ENCODE measurements at places on chromosomes 3 and 15. TPM values are rescaled to one million over a fixed set of nuclear protein-coding genes. Genes with fewer than 3 reads are reported as not detected.

GRCh38 chr3:65978116-65978515, 60.6 kb downstream of the MAGI1 start:
- no peak for DNase-seq

UPK1B gene
- total RNA-seq, result 0.33 TPM

PHLDB2 gene
- 39.6 TPM for total RNA-seq

HYKK gene
- total RNA-seq, result 2.9 TPM

GRCh38 chr3:64651303-64651702, 36.5 kb downstream of the ADAMTS9 start:
- DNase-seq, result no peak

TNNC1 gene
- 4.2 TPM for total RNA-seq

DNA sequence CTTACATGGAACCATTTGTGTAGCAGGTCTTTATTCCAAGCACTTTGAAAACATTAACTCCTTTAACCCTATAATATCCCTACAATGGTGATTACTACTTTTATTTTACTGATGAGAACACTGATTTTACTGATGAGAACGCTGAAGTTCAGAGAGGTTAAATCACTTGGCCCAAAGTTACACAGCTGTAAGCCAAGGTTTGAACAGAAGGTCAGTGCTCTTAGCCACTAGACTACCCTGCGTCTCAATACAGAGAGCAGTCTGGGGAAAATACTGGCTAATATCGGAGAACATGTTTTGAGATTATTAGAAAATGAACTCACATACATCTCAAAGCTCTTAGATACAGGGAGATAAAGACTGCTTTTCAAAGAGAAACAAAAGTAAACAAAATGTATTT, 827.2 kb downstream of the FHIT start:
- DNase-seq, result no peak

- DNase-seq, result no peak
Measured at GRCh38 chr15:97730315-97730714, 230.2 kb upstream of the ARRDC4 start.

SLC9C1 gene
- 0.41 TPM for total RNA-seq

DNA sequence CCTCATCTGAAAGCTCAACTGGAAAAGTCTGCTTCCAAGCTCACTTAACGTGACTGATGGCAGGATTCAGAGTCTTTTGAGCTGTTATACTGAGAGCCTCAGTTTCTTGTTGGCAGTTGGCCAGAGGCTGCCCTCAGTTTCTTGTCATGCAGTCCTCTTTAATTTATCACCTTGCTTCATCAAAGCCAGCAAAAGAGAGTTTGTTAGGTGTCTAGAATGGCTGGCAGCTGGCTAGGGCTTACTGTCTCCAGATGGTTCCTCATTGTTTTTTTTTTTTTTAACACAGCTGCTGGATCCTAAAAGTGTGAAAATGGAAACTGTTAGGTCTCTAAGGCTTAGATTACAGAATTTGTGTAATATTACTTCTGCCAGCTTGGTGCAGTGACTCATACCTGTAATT, 310.6 kb downstream of the PDCD6IP start:
- DNase-seq, result no peak

DNA sequence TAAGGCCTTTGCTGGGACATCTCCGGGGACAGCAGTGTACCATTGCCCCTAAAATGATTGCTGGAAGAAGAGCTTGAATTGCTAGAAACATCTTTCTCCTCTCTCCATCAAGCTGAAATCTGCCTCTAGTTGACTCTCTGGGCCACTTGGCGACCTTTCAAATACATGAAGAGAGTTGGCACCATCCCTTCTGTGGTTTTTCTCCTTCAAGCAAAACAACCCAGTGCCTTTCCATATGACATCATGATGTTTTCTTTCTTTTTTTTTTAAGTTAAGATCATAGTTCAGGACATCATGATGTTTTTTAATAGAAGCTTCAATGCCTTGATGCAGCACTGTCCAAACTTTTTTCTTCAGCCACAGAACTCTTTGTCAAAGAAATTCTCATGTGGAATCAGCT, 144.0 kb upstream of the PTPRG start:
- no peak for DNase-seq

DNA sequence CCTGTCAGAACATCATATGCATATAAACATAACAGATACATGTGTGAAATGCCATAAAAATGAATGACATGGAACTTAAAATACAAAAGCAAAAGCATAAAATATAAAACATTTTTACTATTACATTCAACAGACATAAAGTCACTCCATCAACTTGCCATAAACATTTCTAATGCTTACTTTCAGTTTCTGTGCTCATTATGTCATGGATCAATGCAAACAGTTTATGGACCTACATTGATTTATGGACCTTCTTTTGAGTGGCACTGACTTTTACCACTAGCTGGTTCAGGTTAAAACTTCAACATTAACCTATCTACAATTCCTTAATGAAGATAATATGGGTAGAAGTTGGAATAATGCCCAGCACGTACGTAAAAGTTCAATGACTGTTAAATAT, 577.4 kb upstream of the LMCD1 start:
- no peak for DNase-seq

VWA5B2 gene
- total RNA-seq, result not detected

DNA sequence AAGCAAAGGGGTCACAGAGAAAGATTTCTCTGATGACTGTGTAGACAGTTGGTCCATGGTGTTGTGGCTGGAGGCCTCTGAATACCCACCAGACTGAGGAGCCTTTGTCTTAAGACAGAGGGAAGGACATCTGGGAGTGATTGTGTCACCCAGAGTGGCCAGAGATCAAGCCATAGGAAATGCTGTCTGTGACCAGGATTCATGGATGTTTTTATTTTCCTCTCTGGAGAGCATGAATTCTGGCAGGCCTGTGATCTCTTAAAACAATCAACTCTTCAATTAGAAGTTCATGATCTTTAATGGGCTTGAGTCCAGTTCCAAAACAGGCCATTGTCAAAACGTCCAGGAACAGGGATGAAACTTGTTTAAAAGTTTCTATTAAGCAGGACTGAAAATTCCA, 198.9 kb upstream of the CTDSPL start:
- no peak for DNase-seq

GRCh38 chr3:88113311-88114162, 36.2 kb upstream of the C3orf38 start:
- DNase-seq, result peak; percentile 23

DNA sequence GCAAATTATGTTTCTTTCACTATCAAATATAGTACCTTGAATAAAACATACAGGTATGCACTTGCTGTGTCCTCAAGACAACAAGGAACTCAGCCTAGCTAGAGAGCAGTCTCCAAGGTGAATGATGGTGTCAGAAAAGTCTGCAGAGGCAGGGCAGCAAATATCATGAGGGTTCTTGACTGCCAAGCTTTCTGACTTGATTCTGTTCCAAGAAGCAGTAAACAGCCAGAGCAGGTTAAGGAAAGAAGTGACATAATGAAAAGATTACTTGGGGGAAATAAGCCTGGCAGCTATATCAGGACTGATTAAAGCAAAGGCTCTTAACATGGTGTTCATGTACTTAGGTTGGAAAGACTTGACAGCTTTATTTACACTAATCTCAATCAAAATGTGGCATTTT, 192.2 kb upstream of the GADL1 start:
- no peak for DNase-seq

DNA sequence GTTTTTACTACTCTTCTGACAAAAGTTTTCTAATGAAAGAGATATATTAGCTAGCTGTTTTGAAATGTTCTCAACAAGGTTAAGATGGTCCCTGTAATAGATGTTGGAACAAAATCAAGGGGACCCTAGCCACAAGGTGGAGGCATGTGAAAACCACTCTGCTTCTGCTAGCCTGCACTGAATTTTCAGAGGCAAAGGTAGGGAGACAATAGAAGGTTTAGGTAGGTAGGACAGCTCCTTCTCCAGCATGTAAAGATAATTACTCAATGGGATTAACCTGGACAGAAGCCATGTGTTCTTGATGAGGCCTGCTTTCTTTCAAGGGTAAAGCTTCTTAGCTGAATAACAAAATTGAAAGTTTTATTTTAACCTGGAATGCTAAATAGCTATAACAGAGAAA, 333.5 kb downstream of the LSAMP start:
- no peak for DNase-seq

GRCh38 chr15:69782809-69783208, 314.9 kb downstream of the TLE3 start:
- peak; percentile 7 for DNase-seq

DNA sequence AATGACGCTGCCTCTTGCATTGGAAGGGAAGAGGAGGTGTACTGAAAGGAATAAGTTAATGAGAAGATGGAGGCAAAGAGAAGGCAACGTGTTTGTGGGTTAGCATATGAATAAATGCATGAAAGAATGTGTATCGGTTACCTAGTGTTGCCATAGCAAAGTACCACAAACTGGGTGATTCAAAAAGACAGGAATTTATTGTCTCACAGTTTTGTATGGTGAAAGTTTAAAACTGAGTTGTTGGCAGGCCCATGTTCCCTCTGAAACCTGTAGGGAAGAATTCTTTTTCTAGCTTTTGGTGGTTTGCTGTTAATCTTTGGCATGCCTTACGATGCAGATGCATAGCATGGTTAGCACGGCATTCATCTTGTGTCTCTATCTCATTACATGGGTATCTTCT, 729.9 kb downstream of the MECOM start:
- no peak for DNase-seq

- DNase-seq, result no peak
Measured at GRCh38 chr3:38576526-38577370, 72.7 kb downstream of the SCN5A start.

AP3B2 gene
- total RNA-seq, result 10.4 TPM

FES gene
- 13.6 TPM for total RNA-seq

DNA sequence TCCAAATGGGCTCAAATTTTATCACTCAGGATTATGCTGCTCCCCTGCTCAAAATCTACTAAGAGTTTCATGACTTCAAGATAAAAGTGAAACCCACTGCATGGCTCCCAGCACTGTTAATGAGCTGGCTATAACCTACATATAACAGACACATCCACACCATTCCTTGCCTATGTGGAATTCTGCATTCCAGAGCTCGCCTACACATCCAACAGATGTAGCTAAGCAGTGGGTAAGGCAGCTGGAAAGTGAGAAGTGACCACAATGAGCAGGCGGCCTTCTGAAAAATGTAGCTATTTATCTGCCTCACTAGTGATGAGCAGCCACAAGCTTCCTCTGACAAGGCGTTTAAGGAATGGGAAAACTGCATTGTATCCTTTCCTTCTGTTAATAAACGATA, 92.0 kb upstream of the TRIM42 start:
- no peak for DNase-seq

GOLGA8S gene
- total RNA-seq, result not detected

PML gene
- 23.2 TPM for total RNA-seq

MAP1A gene
- 1.8 TPM for total RNA-seq

GRCh38 chr3:134929976-134930375, 134.9 kb downstream of the EPHB1 start:
- no peak for DNase-seq

GRCh38 chr3:11774296-11774877, 72.3 kb downstream of the TAMM41 start:
- DNase-seq, result peak; percentile 85

IGF2BP2 gene
- total RNA-seq, result 122 TPM

DNA sequence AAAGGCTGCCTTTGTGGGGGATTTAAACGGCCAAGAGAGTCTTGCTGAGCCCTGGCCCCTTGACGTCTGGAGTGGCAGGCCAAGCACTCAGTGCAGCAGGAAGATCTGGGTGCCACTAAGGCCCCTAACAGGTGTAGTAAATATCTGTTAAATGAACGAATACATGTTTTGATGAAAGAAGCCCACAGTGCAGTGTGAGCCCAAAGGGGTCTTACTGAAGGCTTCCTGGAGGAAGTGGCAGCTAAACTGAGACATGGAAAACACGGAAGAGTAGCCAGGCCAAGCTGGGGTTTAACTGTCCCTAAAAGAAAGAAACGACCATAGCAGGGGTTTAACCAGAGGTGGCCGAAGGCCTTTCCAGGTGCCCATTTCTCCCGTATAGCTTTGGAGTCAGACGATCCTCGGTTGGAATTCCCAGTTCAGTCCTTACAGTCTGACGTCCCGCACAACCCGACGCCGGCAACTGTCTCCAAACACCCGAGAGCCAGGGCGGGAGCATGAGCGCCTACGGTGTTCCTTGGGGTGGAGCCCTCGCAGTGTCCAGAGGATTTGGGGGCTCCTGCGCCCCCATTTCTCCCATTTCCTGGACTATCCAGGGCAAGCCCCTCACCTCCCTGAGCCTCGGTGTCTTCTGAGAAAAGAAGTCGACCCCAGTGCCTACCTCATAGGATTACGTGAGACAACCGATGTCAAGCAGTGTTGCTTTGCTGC, 910 bp upstream of the ABHD6 start:
- DNase-seq, result peak; percentile 60

PP2D1 gene
- not detected for total RNA-seq

DNA sequence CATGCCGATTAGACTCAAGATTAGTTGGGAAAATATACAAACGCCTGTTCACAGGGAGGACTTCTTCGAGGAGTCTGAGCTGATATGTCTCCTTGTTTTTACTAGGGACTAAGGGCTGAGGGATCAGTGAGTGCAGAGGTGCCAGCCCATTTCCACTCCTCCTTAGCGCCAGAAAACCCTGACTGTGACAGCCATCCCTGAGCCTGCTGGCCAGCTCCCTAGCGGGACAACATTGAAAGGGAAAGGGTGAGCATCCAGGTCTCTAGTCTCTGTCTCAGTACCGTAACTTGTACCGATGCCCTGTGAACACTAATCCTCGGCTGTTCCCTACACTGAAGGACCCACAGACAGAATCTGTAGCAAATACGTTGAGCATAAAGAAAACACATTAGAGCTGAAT, 243.4 kb downstream of the WNT5A start:
- DNase-seq, result no peak

DNA sequence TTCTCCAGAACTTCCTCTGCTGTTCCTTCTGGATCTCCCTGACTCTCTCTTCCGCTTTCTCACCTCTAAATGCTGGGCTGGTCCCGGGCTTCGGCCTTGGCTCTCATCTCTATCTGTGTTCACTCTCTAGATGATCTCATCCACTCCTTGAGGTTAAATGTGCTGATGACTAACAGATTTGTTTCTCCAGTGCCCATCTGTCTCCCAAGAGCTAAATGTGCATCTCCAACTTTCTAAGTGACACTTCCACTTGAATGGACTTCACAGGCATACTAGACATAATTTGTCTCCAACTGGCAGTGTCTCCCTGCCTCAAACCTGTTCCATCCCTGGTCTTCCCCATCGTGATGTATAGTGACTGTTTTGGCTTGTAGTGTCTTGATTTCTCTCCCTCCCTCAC, 95.3 kb downstream of the ITPR1 start:
- DNase-seq, result no peak

Measured in H7 (cell line).